ENCODE measurements at places on chromosomes 6 and 20.

GRCh38 chr6:28522594-28523240, 3.0 kb upstream of the GPX5 start:
- DNase-seq, result no peak

DNA sequence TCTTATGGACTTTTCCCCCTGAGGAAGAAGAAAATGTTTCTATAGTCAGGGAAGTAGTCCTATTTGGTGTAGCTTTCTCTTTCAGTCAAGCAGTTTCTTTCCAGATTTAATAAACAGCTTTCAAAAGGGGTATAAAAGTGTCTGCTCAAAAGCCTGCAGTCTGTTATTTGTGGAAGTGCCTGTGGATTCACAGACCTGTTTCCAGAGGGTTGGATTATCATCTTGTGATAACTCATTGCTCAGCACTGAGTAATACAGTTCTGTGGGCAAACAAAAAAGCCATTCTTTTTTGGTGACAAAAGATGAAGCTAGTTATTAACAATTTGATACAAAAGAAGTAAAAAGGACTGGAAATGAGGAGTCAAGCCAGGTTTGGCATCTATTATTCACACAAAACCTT, 358.2 kb upstream of the ID4 start:
- DNase-seq, result no peak

DNA sequence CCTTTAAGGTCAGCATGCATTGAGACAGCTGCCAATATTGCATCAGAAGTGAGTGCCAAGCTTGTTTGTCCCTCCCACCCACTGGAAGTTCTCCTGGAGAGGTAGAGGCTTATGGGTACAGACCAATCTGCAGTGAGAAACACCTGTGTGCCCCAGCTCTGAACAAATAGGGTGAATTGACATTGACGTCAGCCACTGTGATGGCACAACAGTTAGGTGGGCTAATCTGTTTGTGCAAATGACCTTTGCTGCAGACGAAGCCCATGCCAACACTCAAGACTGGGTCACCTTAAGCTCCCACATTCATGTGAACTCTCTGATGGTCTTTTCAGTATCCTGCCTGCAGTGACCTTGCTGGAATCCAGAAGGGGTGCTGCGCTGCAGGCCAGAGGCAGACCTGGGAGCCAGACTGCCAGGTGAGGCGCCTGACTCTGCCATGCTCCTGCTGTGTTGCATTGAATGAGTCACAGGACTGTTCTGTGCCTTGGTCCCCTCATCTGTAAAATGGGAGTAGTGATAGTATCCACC, 99.9 kb downstream of the ALDH8A1 start:
- no peak for DNase-seq

GRCh38 chr6:146127447-146128215, 98.8 kb downstream of the GRM1 start:
- DNase-seq, result no peak

- DNase-seq, result no peak
Measured at GRCh38 chr6:14467591-14467990, 350.0 kb downstream of the CD83 start.

GRCh38 chr6:84172574-84172973, 54.9 kb downstream of the CEP162 start:
- no peak for DNase-seq

- no peak for DNase-seq
Measured at GRCh38 chr6:143164565-143165105, 103.9 kb downstream of the AIG1 start.

GRCh38 chr20:57893366-57893999, 183.7 kb upstream of the PMEPA1 start:
- no peak for DNase-seq
